Dermis lymphatic vessel endothelial cell (primary cell): ENCODE measurements at places on chromosomes 1 and 21. TPM values are rescaled to one million over a fixed set of nuclear protein-coding genes. Genes with fewer than 3 reads are reported as not detected.

TCEA3 gene
- 0.22 and 0.34 TPM in 2 replicates for total RNA-seq

PROK1 gene
- not detected in 2 replicates for total RNA-seq

TRIM67 gene
- total RNA-seq, result not detected in 2 replicates

FALEC gene
- total RNA-seq, result not detected in 2 replicates

RIPPLY3 gene
- under 0.01 TPM in 1 of 2 replicates, not detected in the other for total RNA-seq

CHODL gene
- 0.09 and 0.22 TPM in 2 replicates for total RNA-seq

WNT9A gene
- total RNA-seq, result 0.26 and 0.33 TPM in 2 replicates

WNT3A gene
- not detected in 2 replicates for total RNA-seq

SYNC gene
- total RNA-seq, result 13.9 and 18.1 TPM in 2 replicates

POU3F1 gene
- total RNA-seq, result under 0.01 TPM in 1 of 2 replicates, not detected in the other

RGS16 gene
- 0.98 and 1.3 TPM in 2 replicates for total RNA-seq

ESPN gene
- 0.22 and 0.69 TPM in 2 replicates for total RNA-seq

WNT4 gene
- 0.76 and 0.77 TPM in 2 replicates for total RNA-seq

NFYC gene
- 13.7 and 17.5 TPM in 2 replicates for total RNA-seq

OR6K3 gene
- total RNA-seq, result not detected in 2 replicates

GBP4 gene
- 0.54 and 1.0 TPM in 2 replicates for total RNA-seq

AMY1C gene
- not detected in 2 replicates for total RNA-seq
